Fibroblast of skin of back (primary cell): ENCODE measurements at places on chromosomes 7 and 10.
A peak's percentile ranks its signal among the peaks of the same experiment; 100 is the strongest.

DNA sequence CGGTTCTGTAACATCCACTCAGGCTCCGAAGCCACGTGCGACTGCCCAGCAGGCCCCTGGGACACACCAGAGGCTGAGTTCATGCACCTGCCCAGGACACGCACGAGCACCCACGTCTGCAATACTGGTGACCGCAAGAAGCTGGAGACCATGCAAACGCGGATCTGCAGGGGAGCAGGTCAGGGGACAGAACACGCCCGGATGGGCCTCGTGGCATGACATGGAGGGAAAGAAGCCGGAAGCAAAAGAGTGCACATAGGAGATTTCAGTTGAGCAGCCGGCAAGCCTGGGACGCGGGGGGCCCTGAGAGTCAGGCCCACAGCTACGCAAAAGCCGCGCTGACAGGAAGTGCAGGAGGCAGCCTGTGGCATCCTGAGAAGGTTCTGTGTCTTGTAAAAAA, 73.7 kb downstream of the FOXL3 start:
- DNase-seq: no peak

DNA sequence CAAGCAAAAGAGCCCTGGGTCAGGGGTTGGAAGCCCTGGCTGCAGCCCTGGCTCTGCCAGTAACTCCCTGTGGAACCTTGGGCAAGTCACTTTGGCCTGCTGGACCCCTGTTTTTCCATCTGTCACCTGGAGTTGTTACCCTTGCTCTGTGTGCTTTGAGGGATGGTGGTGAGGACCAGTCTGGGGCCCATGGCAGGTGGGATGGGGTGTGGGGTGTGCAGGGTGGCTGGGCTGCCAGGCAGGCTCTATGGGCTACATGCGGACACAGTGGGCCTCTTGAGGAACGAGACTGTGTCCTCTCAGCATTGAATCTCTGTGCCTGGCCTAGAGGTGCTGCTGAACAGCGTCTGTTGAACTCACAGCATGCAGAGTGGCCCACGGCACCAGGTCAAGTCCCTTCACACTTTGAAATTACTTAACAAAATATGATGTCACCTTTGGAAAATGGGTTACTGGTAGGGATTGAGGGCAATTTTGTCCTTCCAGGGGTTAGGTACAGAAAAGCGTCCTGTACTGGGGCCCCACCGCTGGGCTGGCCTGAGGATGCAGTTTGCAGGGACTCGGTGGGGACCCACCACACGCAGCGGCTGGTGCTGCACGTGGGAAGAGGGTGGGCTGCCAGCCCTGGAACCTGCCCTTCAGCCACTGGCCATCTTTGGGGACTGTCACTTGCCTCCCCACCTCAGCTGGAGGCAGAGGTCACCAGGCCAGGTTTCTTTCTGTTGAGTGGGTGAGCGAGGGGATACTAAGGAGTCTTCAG, 45.3 kb downstream of the PRF1 start:
- no peak for DNase-seq

DNA sequence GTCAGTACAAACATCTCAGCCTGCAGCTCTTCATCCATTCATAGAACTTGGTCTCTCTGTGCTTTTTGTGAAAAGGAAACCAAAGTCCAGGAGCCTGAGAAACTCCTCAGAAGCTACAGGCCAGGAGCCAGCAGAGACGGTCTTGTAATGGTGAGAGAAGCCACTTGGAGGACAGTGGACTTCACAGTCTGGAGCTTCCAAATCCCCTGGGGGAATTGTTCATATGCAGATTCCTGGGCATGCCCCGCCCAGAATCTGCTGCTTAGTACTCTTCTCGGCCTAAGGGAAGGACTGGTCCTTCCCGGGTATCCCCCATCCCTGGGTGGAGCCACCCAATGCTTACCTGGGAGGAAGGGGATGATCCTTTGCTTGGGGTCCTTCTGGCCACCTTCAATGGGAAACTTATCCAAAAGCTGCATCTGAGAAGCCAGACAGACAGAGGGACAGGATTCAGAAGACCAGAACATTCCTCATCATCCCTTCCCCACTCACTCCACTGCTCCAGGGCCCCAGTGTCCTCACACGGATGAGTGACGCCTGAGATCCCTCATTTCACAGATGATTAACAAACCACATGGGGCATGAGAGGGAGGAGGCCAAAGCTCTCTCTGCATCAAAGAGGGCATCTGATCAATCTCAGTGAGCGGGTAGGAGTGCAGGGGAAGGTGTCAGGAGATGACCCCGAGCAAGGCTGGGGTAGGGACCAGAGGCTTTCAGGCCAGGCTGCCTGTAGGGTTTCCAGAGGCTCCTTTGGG, 88.4 kb downstream of the SH3PXD2A start:
- DNase-seq: peak; percentile 26

DNA sequence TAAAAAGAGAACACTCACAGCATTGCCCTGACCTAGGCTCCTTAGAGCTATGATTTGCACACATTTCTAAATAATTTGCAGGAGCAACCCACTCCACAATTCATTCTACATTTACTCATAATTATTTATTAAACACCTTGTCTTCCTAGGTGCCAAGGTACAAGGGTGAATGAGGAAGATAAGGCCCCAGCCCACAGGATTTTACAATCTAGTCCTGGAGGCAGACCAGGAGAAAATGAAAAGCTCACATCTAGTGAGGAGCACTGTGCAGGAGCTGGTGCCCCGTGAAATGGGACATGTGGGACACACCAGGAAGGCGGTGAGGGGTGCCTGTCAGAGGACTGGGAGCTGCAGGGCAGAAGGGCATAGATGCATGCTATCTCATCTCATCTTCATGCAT, 59.7 kb upstream of the LRRC18 start:
- DNase-seq: no peak

- DNase-seq: no peak
Observed at GRCh38 chr7:14048889-14049288, 59.4 kb upstream of the ETV1 start.

- no peak for DNase-seq
Observed at GRCh38 chr10:98367604-98368451, 47.2 kb downstream of the PYROXD2 start.

DNA sequence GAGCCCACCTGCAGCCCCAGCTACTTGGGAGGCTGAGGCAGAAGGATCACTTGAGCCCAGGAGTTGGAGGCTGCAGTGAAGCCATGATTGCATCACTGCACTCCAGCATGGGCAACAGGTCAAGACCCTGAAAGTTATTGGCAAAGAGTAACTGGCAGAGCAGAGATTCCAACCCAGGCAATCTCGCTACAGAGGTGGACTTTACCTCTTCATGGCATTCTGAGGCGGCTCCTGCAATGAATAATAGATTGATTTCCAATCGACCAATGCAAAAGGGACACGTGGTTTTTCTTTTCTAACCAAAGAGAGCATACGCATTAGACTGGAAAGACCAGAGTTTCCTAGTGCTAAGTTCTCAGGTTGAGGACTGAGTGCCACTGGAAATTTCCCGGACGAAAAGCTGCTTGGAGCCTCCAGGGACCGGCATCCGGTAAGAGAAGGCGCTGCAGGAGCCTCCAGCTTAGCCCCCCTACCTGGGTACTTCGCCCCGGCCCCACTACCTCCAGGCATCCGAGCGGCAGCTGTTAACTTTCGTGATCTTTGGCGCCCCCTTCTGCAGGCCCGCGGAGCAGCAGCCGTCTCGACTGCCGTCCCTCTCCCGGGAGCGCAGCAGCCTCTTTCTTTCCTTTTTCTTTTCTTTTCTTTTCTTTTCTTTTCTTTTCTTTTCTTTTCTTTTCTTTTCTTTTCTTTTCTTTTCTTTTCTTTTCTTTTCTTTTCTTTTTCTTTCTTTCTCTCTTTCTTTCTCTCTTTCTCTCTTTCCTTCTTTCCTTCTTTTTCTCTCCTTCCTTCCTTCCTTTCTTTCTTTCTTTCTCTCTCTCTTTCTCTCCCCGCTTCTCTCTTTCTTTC, 4.1 kb downstream of the MBLAC1 start:
- peak; percentile 48 for DNase-seq

- DNase-seq: peak; percentile 7
Observed at GRCh38 chr10:60778971-60779796, 906 bp downstream of the CDK1 start.

DNA sequence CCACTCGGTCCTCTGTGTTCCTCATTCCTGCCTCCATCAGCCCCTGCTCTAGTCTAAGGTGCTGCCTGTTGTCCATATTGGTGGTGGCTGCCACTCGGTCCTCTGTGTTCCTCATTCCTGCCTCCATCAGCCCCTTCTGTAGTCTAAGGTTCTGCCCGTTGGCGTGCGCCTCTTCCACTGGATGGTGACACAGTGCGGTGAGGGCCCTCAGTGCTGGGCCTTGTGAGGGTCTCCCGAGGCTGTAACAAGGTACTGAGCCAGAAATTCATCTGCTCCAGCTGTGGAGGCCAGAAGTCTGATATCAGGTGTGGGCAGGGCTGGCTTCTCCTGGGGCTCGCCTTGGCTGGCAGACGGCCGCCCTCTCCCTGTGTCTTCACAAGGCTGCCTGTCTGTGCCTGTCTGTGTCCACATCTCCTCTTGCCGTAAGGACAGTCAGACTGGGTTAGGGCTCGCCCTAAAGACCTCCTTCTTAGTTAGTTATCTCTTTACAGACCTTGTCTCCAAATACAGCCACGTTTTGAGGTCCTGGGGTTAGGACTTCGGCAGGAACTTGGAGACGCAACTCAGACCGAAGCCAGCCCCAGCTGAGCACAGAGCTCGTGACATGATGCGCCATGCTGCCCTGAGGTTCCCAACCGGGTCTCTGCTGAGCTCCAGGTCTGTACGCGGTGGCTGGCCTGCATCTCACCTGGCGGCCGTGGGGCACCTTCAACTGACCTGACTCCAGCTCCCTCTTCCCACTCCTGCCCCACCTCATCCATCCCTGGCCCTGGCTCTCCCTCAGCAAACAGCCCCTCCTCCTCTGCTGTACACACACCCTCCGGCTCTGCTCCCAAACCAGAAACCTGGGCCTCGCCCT, 181.4 kb upstream of the SHH start:
- DNase-seq: no peak

- no peak for DNase-seq
Observed at GRCh38 chr10:130224228-130224627, 88.0 kb downstream of the GLRX3 start.

GRCh38 chr7:21317966-21318915, 109.6 kb upstream of the SP4 start:
- no peak for DNase-seq

- peak; percentile 80 for DNase-seq
Observed at GRCh38 chr7:113087071-113087998, 708 bp upstream of the GPR85 start.

DNA sequence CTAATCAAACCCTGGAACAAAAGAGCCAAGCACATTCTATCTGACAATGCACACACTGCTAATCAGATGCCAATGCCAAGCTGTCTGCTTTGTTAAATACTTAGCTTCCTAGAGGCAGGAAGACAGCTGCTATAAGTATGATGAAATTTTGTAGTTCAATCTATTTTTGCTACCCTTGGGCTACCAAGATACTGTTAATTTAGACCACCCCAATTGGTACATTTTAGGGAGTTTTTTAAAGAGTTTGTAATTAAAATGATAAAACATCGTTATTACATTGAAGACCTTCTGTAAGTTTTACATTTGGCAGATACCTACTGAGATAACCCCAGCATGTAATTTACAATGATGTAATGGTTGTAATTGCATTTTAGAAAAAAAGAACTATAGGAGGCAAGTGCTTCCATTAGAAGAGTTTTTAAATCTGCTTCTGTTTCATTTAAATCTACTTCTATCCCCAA, 268.5 kb downstream of the ADK start:
- no peak for DNase-seq

- peak; percentile 61 for DNase-seq
Observed at GRCh38 chr7:121195874-121196273, 132.9 kb upstream of the WNT16 start.

DNA sequence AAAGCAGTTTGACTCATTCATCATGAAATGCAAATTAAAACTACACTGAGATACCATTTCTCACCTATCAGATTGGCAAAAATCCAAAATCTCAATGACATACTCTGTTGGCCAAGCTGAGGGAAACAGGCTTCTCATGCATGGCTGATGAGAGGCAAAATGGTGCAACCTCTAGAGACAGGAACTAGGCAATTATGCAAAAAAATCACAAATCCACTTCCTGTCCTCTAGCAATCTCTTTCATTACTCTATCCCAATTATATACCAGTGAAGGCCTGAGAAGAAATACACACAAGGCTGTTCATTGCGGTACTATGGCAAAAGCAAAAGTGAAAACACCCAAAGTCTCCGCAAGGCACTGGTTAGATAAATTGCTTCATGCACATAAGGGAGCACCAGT, 25.9 kb upstream of the PTPRN2 start:
- no peak for DNase-seq

DNA sequence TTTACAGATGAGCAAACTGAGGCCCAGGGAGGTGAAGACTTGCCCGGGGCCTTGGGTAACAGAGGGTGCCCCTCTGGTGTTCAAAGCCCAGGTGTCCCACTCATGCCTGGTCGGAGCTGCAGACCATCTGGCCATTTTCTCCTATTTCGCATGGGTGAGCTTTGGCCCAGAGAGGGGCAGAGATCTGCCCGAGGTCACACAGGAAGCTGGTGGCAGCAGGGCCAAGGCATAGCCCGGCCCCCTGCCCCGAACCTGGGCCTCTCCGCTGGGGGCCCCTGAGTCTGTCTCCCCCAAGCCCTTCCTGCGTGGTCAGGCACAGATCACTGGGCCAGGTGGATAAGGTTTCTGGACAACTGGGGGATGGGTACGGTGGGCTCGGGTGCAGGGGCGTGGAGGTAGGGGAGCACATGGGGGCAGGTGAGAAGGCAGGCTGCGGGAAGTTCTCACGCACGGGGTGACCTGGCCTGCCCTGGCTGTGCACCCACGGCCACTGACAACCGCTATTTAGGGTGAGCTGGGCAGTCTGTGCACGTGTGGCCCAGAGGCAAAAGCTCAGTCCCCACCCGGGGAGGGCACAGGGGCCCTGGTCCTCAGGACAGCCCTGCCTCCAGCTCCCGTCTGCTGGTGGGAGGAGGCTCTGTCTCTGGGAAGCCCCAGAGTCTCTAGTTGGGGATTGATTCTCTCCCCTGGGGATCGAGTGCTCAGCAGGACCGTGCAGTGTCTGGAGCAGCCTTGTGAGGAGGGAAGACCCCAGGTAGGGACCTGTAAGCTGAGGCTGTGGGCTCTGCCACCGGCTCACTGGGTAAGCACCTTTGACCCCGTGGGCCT, 68.6 kb downstream of the UNCX start:
- no peak for DNase-seq

DNA sequence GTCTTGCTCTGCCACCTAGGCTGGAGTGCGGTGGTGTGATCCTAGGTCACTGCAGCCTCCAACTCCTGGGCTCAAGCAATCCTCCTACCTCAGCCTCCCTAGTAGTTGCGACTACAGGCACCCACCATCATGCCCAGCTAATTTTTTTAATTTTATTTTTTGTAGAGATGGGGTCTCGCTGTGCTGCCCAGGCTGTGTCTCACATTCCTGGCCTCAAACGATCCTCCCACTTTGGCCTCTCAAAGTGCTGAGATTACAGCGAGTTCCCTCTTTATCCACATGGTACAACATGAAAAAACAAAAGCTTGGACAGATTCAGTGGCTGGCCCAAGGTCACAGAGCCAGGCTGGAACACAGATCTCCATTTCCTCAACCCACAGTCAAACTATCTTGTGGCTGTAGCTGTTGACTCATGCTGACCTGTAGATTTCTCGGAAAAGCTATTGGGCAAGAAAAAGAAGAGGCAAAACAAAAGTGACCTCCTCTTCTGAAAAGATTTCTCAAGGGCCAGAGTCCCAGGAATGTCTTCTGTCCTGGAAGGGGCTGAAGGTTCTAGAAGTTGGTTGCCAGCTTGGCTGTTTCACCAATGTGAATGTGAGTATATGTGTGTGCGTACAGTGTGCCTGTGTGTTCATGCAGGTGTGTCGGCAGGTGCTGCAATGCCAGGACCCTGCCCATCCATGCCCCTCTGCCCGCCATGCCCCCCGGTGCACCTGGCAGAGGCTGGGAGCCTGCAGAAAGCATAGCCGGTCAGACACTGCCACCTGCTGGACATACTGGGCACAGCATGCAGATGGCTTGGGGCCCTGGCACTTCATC, 28.4 kb downstream of the TMEM130 start:
- peak; percentile 40 for DNase-seq
